ENCODE measurements at places on chromosomes 6 and 20.

- no peak overlapping the region for H3K27ac ChIP-seq
- no peak overlapping the region for H3K4me3 ChIP-seq
- DNase-seq: no peak
- H3K36me3 ChIP-seq: no peaks in the 10 kb centered on the region
- no peaks in the 10 kb centered on the region for H3K4me1 ChIP-seq
- no peaks in the 10 kb centered on the region for H3K27me3 ChIP-seq
These were observed 82.6 kb upstream of the DST start for GRCh38 chr6:56725254-56725653.

DNA sequence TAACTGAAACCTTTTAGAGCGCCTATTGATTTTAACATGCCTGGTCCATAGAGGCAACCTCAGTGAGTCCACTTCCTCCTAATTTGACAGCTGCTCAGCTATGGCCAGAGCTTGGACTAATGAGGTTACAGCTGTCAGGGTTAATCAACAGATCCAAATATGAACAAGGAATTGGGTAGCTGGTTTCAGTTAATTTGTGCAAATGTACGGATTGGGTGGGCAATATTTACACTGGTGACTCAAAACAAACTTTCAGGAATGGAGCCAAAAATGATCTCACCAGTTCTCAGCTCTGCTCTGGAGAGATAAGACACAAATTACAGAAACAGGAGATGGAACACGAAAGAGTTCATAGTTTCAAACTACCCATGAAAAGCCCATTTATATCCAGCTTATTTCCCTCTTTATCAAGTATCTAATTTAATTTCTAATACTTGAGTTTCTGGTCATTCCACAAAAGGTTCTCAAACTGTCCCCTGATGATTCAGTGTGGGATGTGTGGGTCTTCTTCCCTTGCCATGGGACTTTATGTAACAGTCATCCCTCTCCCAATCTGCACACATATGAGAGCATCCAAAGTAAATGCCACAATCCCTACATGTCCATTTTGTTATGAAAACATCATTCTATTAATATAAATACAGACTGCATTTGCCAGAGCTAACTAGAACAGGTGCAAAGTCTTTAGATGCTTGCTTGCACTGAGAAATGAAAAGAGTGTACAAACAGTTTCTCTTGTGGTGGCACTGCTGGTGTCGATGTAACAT is 149.9 kb downstream of the RPS12 start:
- H3K36me3 ChIP-seq: no peaks in the 10 kb centered on the region
- H3K4me3 ChIP-seq: no peak overlapping the region
- H3K27ac ChIP-seq: no peak overlapping the region
- no peak for DNase-seq

- no peaks in the 10 kb centered on the region for H3K36me3 ChIP-seq
- no peaks in the 10 kb centered on the region for H3K27me3 ChIP-seq
- H3K4me3 ChIP-seq: no peak overlapping the region
- H3K4me1 ChIP-seq: no peaks in the 10 kb centered on the region
These were observed 213.1 kb downstream of the SYNDIG1 start for GRCh38 chr20:24682496-24682985.

- H3K27ac ChIP-seq: no peak overlapping the region
- H3K4me3 ChIP-seq: no peak overlapping the region
- no peaks in the 10 kb centered on the region for H3K4me1 ChIP-seq
- DNase-seq: no peak
- H3K36me3 ChIP-seq: no peaks in the 10 kb centered on the region
These were observed 203.5 kb downstream of the KCNQ5 start for GRCh38 chr6:72825315-72825911.

DNA sequence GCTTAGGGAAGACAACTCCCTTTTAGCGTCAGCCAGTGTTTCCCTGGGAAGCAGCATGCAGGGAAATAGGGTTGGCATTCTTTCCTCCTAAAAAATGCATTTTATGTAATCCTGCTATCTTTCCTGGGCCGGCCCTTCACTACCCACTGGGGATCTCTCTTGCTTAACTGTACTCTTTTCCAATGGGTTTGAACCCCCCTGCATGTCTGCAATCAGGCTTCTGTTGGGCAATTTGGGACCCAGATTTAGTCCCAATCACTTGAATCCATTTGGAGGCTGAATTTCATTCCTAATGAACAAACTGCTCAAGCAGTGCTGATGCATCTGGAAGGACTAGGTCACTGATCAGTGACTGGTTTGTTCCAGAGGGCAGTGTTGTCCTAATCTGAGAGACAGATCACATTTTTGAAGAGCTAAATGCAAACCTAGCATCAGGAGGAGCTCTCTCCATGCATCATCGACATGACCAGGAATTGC is 152.0 kb downstream of the TSHZ2 start:
- H3K27me3 ChIP-seq: no peaks in the 10 kb centered on the region
- no peaks in the 10 kb centered on the region for H3K36me3 ChIP-seq
- H3K4me3 ChIP-seq: no peak overlapping the region
- H3K4me1 ChIP-seq: no peaks in the 10 kb centered on the region
- no peak for DNase-seq

GRCh38 chr20:39042279-39043150 is 80.4 kb downstream of the DHX35 start:
- H3K27ac ChIP-seq: no peak overlapping the region
- no peaks in the 10 kb centered on the region for H3K36me3 ChIP-seq
- H3K4me1 ChIP-seq: no peaks in the 10 kb centered on the region

- DNase-seq: no peak
- H3K27me3 ChIP-seq: no peaks in the 10 kb centered on the region
- no peak overlapping the region for H3K4me3 ChIP-seq
- no peaks in the 10 kb centered on the region for H3K36me3 ChIP-seq
- no peaks in the 10 kb centered on the region for H3K4me1 ChIP-seq
These were observed 112.2 kb upstream of the TNFAIP3 start for GRCh38 chr6:137754866-137755265.

DNA sequence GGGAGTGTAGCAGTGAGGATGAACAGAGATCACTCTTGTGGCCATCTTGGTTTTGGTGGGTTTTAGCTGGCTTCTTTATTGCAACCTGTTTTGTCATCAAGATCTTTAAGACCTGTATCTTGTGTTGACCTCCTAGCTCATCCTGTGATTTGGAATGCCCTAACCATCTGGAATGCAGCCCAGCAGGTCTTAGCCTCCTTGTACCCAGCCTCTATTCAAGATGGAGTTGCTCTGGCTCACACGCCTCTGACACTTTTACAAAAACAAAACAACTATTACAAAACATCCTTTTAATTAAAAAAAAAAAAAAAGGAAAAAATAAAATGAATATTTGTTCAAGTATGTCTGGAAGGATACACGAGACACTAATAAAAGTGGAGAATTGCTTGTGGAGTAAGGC is 62.4 kb downstream of the PHACTR2 start:
- no peaks in the 10 kb centered on the region for H3K27me3 ChIP-seq
- no peaks in the 10 kb centered on the region for H3K4me1 ChIP-seq
- no peaks in the 10 kb centered on the region for H3K36me3 ChIP-seq
- H3K27ac ChIP-seq: no peak overlapping the region
- no peak for DNase-seq

DNA sequence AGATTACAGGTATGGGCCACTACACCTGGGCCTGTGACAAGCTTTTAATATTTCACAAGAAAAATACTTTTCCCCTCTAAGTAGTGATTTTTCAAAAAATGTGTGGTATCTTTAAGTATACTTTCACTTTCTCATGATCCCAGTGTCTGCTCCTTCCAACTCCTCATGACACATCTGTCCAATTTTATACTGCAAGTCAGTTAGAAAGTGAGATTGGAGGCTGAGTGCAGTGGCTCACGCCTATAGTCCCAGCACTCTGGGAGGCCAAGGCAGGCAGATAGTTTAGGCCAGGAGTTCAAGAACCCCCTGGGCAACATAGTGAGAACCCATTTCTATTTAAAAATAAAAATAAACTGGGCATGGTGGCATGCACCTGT is 20.2 kb downstream of the PIM1 start:
- H3K4me1 ChIP-seq: peaks cover 28% of the 10 kb centered on the region
- no peak overlapping the region for H3K4me3 ChIP-seq
- no peak for DNase-seq
- H3K27me3 ChIP-seq: no peaks in the 10 kb centered on the region
- no peak overlapping the region for H3K27ac ChIP-seq
- H3K36me3 ChIP-seq: no peaks in the 10 kb centered on the region

DNA sequence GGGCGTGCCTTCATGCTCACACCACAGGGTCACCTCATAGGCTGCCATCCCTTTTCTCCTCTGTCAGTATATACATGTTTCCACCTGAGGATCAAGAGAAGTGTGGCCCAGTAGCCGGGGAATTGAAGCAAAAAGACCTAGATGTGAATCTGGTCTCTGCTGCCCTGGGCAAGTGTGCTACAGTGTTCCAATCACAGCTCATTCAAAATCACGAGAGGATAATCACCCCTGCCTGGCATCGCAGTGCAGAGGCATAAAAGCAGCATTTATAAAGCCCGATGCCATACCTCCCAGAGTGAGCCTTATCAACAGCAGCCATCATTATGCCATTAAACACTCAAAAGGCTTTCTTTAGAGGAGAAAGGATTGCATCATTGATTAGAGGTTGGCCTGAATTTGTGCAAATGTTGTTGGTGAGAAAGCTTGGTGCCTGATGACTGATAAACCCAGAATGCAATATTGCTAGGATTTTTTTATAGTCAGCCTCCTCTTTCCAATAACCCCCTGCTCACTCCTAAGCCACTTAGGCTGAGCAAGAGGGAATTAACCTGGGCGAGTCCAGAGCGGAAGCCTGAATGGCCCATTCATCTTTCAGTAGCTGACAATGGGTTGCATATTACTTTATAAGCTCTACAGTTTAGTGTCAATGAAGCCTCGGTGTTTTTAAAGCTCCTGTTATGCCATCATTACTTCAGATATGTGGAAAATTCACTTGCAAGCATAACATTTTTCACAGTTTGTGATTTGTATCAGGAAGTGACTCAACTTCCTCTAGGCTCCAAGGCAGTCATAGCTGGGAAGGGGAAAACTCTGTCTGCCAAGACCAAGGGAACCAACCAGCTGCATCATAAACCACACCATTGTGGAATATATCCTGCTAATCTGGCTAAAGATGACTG is 92.5 kb upstream of the NXT1 start:
- H3K27me3 ChIP-seq: no peaks in the 10 kb centered on the region
- H3K4me3 ChIP-seq: no peak overlapping the region
- no peaks in the 10 kb centered on the region for H3K36me3 ChIP-seq
- DNase-seq: no peak
- no peaks in the 10 kb centered on the region for H3K4me1 ChIP-seq
- no peak overlapping the region for H3K27ac ChIP-seq

GRCh38 chr6:114068116-114068515 is 97.2 kb upstream of the HDAC2 start:
- no peaks in the 10 kb centered on the region for H3K36me3 ChIP-seq
- DNase-seq: no peak
- H3K27me3 ChIP-seq: no peaks in the 10 kb centered on the region
- H3K4me3 ChIP-seq: no peak overlapping the region
- H3K4me1 ChIP-seq: no peaks in the 10 kb centered on the region
- no peak overlapping the region for H3K27ac ChIP-seq

DNA sequence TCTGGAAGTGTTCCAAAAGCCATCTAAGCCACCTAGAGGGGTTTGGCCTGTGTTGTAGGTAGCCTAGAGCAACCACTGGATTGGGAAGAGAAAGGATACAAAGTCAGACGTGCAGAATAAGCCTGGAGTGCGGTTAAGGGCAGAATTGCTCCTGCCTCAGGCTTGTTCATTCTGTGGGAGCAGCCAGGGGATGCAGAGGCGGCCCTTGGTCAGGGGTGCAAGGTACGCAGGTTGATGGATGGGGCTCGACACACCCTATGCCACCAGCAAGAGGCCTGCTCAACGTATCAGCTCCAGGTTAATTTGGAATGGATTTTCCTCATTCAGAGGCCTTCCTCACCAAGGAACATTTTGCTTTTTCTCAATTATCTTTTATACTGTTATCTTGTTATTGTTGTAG is 129.8 kb downstream of the SLC23A2 start:
- no peak overlapping the region for H3K4me3 ChIP-seq
- H3K4me1 ChIP-seq: no peaks in the 10 kb centered on the region
- peaks cover 10% of the 10 kb centered on the region for H3K36me3 ChIP-seq
- DNase-seq: no peak
- no peak overlapping the region for H3K27ac ChIP-seq

- H3K27ac ChIP-seq: peak overlapping the region; percentile 95
- H3K36me3 ChIP-seq: peaks cover 6% of the 10 kb centered on the region
- peak overlapping the region; percentile 98 for H3K4me3 ChIP-seq
- peaks cover 37% of the 10 kb centered on the region for H3K4me1 ChIP-seq
These were observed 296 bp downstream of the ADNP start for GRCh38 chr20:50930976-50931305.

- H3K27me3 ChIP-seq: no peaks in the 10 kb centered on the region
- H3K4me3 ChIP-seq: no peak overlapping the region
These were observed 51.6 kb downstream of the CYP24A1 start for GRCh38 chr20:54122189-54122588.

DNA sequence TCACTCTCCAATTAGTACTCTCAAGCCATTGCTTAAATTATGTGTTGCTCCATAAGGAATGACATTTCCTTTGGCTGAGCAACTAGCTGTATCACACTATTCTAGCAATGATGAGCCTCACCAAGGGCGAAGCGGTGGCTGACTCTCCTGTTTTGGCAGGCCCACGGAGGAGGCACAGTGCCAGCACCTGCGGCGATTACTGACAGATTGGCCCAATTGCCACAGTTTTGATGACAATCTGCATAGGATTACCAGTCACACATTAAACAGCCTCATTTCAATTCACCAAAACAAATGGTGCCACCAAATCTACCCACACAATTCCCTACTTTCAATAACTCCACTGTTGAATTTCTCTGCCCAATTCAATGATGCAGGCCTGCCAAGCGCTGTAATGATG is 286.9 kb downstream of the PTPRK start:
- H3K4me1 ChIP-seq: no peaks in the 10 kb centered on the region
- no peaks in the 10 kb centered on the region for H3K27me3 ChIP-seq
- no peak for DNase-seq
- no peak overlapping the region for H3K4me3 ChIP-seq
- H3K36me3 ChIP-seq: no peaks in the 10 kb centered on the region

GRCh38 chr20:64216036-64216435 is 39.5 kb upstream of the PCMTD2 start:
- no peak for DNase-seq
- H3K4me3 ChIP-seq: no peak overlapping the region
- no peaks in the 10 kb centered on the region for H3K27me3 ChIP-seq
- no peaks in the 10 kb centered on the region for H3K36me3 ChIP-seq
- no peaks in the 10 kb centered on the region for H3K4me1 ChIP-seq

DNA sequence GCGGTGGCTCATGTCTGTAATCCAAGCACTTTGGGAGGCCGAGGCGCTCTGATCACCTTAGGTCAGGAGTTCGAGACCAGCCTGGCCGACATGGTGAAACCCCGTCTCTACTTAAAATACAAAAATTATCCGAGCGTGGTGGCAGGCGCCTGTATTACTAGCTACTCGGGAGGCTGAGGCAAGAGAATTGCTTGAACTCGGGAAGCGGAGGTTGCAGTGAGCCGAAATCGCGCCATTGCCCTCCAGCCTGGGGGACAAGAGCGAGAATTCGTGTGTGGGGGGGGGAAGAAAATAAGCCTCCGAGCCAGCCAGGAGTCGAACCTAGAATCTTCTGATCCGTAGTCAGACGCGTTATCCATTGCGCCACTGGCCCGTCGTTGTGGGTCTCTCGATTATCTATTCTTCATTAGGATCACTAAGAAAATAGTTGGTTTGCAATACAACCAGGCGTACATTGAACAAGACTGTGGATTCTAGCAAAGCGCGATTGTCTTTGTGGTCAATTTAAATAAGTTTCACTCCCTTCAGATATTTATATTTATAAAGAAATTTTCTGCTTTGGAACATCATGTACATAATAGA is 33.9 kb upstream of the PRSS16 start:
- H3K36me3 ChIP-seq: no peaks in the 10 kb centered on the region
- H3K4me1 ChIP-seq: no peaks in the 10 kb centered on the region
- H3K27ac ChIP-seq: no peak overlapping the region
- H3K4me3 ChIP-seq: no peak overlapping the region
- DNase-seq: no peak
